Smooth muscle cell of bladder (primary cell): ENCODE measurements at places on chromosomes 5 and 9. TPM values are rescaled to one million over a fixed set of nuclear protein-coding genes. Genes with fewer than 3 reads are reported as not detected.

The WDR38 gene
- total RNA-seq = not detected in 2 replicates

The DND1 gene
- 0.14 TPM in 1 of 2 replicates, not detected in the other for total RNA-seq

The NUTM2G gene
- not detected in 2 replicates for total RNA-seq

The LCN10 gene
- not detected in 2 replicates for total RNA-seq

The NUDT12 gene
- total RNA-seq = 9.2 and 10.2 TPM in 2 replicates

The MEIKIN gene
- total RNA-seq = not detected in 2 replicates

The IFNA17 gene
- not detected in 2 replicates for total RNA-seq

The EPB41L4A gene
- total RNA-seq = 0.28 and 0.37 TPM in 2 replicates

The ALDH1A1 gene
- 238 and 290 TPM in 2 replicates for total RNA-seq

The ACOT12 gene
- 0.74 and 2.1 TPM in 2 replicates for total RNA-seq

The MLANA gene
- total RNA-seq = not detected in 2 replicates

The RICTOR gene
- 19.9 and 24.4 TPM in 2 replicates for total RNA-seq

The DMRT2 gene
- total RNA-seq = under 0.01 and 0.09 TPM in 2 replicates

The LHX3 gene
- not detected in 2 replicates for total RNA-seq

The SPINK1 gene
- total RNA-seq = not detected in 2 replicates

The IFNA13 gene
- not detected in 2 replicates for total RNA-seq

The KLHL3 gene
- 1.4 and 3.1 TPM in 2 replicates for total RNA-seq

The TAS2R1 gene
- total RNA-seq = not detected in 2 replicates

The RRAGA gene
- 49.5 and 70.6 TPM in 2 replicates for total RNA-seq

The HNRNPA0 gene
- 10.2 and 13.8 TPM in 2 replicates for total RNA-seq

The LVRN gene
- total RNA-seq = 0.18 and 0.28 TPM in 2 replicates

The MEF2C gene
- total RNA-seq = 4.7 and 11.2 TPM in 2 replicates

The SLC27A6 gene
- total RNA-seq = 0.09 and 0.28 TPM in 2 replicates

The MCIDAS gene
- total RNA-seq = not detected in 2 replicates

The COL5A1 gene
- total RNA-seq = 247 and 350 TPM in 2 replicates
